ENCODE measurements at places on chromosomes 2 and 18.

DNA sequence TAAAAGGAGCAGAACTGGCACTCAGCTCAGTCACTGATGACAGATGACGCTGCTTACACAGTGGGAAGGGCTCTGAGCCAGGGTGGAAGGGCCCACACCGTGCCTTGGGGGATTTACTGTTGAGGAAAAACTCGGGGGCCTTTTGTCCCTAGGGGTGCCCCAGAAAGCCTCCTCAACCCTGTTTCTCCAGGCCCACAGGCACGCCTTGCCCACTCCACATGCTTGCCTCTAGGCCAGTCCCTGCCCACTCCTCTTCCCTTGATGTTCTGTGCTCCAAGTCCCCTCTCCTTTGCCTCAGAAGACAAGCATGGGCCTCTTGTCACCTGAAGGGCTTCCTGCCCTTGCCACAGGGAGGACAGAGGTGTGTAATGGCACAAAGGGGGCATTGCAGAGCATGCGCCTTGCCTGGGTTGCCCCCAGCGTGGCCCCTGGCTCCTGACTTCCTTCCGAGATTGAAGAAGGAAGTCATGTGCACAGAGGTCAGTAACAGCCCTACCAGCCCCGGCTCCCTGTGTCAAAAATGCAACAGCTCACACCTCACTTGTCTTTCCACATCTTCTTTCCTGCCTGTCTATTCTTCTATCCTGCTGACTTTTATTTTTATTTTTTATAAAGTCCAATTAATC is 65.1 kb downstream of the LIPG start:
- no peak overlapping the region for H3K27ac ChIP-seq
- H3K4me1 ChIP-seq = no peaks in the 10 kb centered on the region
- no peak for ATAC-seq

DNA sequence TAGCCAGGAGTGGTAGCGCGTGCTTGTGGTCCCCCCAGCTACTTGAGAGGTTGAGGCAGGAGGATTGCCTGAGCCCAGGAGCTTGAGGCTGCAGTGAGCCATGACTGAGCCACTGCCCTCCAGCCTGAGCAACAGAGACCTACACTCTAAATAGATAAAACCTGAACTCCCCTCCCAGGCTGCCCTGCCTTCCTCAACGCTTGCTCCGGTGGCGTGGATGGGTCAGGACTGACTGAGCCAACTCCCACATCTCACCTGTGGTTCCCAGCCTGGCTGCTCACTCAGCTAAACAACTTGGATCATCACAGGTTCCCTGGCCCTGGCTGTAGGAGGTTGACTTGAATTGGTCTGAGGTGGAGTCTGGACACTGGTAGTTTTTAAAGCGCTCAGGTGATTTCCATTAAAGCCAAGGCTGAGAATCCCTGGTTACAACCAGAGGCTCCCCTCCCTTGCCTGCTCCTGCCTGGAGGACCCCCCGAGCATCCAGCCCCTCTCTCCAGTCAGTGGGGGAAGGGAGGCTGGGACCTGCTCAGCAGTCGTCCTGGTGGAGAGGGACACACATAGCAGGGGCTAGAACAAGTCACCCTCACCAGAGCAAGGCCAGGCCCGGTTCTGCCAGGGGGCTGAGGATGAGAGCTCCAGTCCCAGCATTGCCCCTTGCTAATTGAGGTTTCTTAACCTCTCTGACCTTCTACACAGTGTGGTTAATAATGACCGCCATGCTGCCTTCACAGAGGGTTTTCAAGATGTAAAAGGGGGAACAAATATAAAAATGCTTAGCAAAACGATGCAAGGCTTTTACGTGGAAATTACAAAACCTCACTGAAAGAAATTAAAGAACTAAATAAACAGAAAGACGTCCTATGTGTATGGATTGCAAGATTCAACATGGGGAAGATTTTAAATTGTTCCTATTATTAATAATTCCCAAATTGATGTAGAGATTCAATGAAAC is 46.9 kb upstream of the TAF1B start:
- no peak for ATAC-seq
- no peaks in the 10 kb centered on the region for H3K36me3 ChIP-seq
- no peaks in the 10 kb centered on the region for H3K27me3 ChIP-seq
- H3K4me3 ChIP-seq = no peak overlapping the region
- no peak overlapping the region for H3K27ac ChIP-seq

- ATAC-seq = no peak
- H3K4me1 ChIP-seq = no peaks in the 10 kb centered on the region
- no peaks in the 10 kb centered on the region for H3K36me3 ChIP-seq
- H3K27ac ChIP-seq = no peak overlapping the region
- no peak overlapping the region for H3K4me3 ChIP-seq
Measured at GRCh38 chr2:21250673-21251072, 126.9 kb downstream of the TDRD15 start.

- H3K27ac ChIP-seq = no peak overlapping the region
- peaks cover 39% of the 10 kb centered on the region for H3K4me1 ChIP-seq
- ATAC-seq = no peak
- no peaks in the 10 kb centered on the region for H3K36me3 ChIP-seq
- H3K27me3 ChIP-seq = no peaks in the 10 kb centered on the region
Measured at GRCh38 chr2:8543060-8543382, 138.8 kb upstream of the ID2 start.

- ATAC-seq = no peak
- H3K4me3 ChIP-seq = no peak overlapping the region
- no peaks in the 10 kb centered on the region for H3K27me3 ChIP-seq
- no peaks in the 10 kb centered on the region for H3K36me3 ChIP-seq
- H3K27ac ChIP-seq = no peak overlapping the region
Measured at GRCh38 chr2:15654727-15655073, 63.0 kb downstream of the DDX1 start.

DNA sequence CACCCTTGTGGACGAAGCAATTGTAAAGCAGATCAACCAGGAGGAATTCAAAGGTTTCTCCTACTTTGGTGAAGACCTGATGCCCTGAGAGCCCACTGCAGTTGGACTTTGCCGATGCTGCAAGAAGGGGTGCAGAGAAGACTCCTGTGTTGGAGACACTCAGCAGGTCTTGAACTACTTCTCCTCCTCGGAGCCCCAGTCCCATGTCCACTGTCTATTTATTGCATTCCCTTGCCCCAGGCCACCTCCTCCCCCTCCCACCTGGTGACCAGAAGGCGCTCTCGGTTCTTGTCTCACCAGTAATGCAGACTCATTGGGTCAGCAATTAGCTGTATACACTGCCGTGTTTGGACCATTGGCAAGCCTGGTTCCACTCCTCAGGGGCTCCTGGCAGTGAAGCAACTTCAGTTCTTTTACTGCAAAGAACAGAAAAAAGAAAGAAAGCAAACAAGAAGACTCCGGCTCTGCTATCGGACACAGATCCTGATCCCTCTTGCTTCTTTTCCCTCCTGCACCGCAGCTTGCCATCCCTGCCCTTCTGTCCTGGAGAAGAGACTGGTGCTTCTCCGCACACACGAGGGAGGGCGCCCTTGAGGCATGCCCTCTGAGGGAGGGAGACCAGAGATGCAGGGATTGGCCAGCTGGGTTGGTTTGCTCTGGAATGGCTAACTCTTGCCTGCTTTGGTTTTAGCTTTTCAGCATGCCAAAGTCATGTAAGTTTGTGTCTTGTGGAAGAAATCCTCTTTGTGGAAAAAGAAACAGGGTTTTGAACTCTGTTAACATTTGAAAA is 112.2 kb upstream of the EPAS1 start:
- H3K27me3 ChIP-seq = no peaks in the 10 kb centered on the region
- no peak overlapping the region for H3K4me3 ChIP-seq
- H3K36me3 ChIP-seq = peaks cover 17% of the 10 kb centered on the region
- H3K4me1 ChIP-seq = peaks cover 5% of the 10 kb centered on the region
- H3K27ac ChIP-seq = no peak overlapping the region

DNA sequence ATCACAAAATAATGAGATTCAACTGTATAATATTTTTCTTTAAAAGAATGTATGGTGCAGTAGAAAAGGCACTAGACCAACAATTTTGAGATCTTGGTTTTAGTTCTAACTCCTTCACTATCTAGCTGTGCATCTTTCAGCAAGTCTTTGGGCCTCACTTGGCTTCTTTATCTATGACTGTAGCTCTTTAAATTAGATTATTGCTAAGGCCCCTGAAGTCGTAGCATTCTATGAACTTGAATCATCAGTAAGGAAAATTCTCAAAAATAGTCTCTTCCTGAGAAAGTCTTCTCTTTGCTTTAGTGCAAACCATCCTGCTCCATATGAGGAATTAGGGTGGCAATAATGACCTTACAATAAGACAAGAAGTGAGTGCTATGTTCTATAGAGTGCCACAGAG is 140.4 kb downstream of the FTCDNL1 start:
- H3K27ac ChIP-seq = no peak overlapping the region
- no peaks in the 10 kb centered on the region for H3K27me3 ChIP-seq
- no peak overlapping the region for H3K4me3 ChIP-seq
- H3K4me1 ChIP-seq = no peaks in the 10 kb centered on the region
- H3K36me3 ChIP-seq = no peaks in the 10 kb centered on the region

- H3K27ac ChIP-seq = peak overlapping the region; percentile 67
- no peak overlapping the region for H3K4me3 ChIP-seq
- peaks cover 97% of the 10 kb centered on the region for H3K27me3 ChIP-seq
- H3K4me1 ChIP-seq = no peaks in the 10 kb centered on the region
- no peak for ATAC-seq
- H3K36me3 ChIP-seq = no peaks in the 10 kb centered on the region
Measured at GRCh38 chr2:5697562-5697961, 5.4 kb downstream of the SOX11 start.

DNA sequence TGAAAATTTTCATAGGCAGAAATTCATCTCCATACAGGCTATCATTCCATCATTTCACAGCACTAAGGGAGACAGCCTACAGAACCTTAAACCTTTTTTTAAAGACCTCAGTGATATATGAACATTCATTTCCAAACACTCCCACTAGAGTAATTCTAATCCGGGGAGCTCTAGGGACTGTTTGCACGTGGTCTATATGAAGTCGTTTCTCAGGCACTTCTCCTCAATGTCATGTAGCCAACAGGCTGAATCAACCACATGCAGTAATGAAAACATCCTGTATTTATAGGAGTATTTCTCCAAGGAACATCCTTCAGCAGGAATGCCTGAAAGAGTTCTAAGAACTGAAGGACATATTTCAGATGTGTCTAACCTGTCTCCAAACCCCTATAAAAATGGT is 97.3 kb upstream of the CREB1 start:
- ATAC-seq = no peak
- no peaks in the 10 kb centered on the region for H3K27me3 ChIP-seq
- no peak overlapping the region for H3K27ac ChIP-seq
- H3K36me3 ChIP-seq = no peaks in the 10 kb centered on the region
- no peaks in the 10 kb centered on the region for H3K4me1 ChIP-seq

DNA sequence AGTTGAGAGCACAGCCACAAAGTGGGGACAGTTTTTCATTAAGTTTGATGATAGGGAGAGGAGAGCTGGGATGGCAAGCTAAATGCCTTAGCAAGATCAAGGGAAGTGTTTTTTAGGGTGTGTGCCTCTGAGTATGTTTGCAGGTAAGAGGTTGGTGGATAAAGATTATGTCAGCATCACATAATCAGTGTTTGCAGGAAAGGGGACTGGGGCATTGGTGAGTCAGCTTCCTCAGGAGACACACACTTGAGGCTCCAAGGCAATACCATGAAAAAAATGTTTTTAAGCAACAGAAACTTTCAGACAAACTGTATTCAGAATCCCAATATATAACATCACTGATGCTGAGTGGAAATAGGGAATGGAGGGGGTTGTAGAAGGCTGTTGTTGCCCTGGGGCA is 25.4 kb upstream of the DTNB start:
- H3K27me3 ChIP-seq = peaks cover 12% of the 10 kb centered on the region
- H3K27ac ChIP-seq = no peak overlapping the region
- H3K4me1 ChIP-seq = no peaks in the 10 kb centered on the region

- H3K27ac ChIP-seq = no peak overlapping the region
- H3K36me3 ChIP-seq = no peaks in the 10 kb centered on the region
- no peak overlapping the region for H3K4me3 ChIP-seq
- H3K4me1 ChIP-seq = no peaks in the 10 kb centered on the region
- ATAC-seq = no peak
- no peaks in the 10 kb centered on the region for H3K27me3 ChIP-seq
Measured at GRCh38 chr18:5600378-5601071, 56.7 kb upstream of the EPB41L3 start.

GRCh38 chr2:112923967-112924338 is 13.0 kb downstream of the IL37 start:
- H3K27me3 ChIP-seq = peaks cover 8% of the 10 kb centered on the region
- no peak overlapping the region for H3K4me3 ChIP-seq
- H3K27ac ChIP-seq = no peak overlapping the region

DNA sequence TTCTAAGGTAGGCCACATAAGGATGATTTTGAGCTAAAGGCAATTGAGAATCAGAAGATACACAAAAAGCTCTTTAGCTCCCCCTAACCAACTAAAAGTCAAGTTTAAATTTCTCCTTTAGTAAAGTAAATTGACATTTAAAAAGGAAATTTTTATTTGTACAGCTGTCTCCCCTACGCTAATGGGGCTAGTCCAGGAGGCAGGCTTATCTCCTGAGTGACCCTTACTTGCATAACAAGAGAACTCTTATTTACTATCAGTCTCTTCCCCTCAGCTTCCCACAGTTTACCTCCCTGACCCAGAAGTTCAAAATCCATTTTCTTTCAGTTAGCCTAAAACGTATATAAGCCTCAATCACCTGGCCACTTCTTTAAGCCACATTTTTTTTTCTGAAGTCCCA is 1002.8 kb upstream of the NRXN1 start:
- no peak for ATAC-seq
- H3K4me3 ChIP-seq = no peak overlapping the region
- no peaks in the 10 kb centered on the region for H3K4me1 ChIP-seq
- H3K27me3 ChIP-seq = no peaks in the 10 kb centered on the region
- H3K27ac ChIP-seq = no peak overlapping the region
- H3K36me3 ChIP-seq = no peaks in the 10 kb centered on the region

DNA sequence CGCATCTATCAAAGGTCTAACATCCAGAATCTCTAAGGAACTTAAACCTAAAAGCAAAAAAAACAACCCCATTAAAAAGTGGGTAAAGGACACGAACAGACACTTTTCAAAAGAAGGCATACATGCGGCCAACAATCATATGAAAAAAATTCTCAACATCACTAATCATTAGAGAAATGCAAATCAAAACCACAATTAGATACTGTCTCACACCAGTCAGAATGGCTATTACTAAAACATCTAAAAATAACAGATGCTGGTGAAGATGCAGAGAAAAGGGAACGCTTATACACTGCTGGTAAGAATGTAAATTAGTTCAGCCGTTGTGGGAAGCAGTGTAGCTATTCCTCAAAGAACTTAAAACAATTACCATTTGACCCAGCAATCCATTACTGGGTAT is 38.0 kb downstream of the PPP3R1 start:
- peaks cover 13% of the 10 kb centered on the region for H3K36me3 ChIP-seq
- H3K4me1 ChIP-seq = peaks cover 9% of the 10 kb centered on the region
- H3K4me3 ChIP-seq = no peak overlapping the region
- H3K27me3 ChIP-seq = no peaks in the 10 kb centered on the region
- H3K27ac ChIP-seq = no peak overlapping the region

GRCh38 chr2:195604706-195605105 is 52.3 kb upstream of the SLC39A10 start:
- no peaks in the 10 kb centered on the region for H3K27me3 ChIP-seq
- no peak for ATAC-seq
- no peak overlapping the region for H3K27ac ChIP-seq
- H3K4me3 ChIP-seq = no peak overlapping the region
